ENCODE measurements at places on chromosomes 13 and 19.

DNA sequence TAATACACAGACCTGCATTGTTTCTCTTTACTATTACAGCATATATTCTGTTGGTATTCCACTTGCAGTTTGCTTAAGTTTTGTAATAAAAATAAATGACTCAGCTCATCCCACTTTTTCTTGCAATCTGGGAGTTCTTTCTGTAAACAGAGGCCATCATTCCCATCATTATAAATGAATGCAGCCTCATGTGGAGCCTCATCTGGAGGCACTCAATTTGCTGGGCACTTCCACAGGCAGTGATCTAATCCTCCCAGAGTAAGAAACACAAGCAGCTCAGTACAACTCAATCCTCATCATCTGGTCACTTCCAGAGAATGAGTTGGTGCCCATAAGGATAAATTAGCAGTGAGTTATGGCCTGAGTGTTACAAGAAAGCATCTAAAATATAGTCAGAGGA lies 2801.9 kb downstream of the PCDH9 start:
- DNase-seq = no peak

DNA sequence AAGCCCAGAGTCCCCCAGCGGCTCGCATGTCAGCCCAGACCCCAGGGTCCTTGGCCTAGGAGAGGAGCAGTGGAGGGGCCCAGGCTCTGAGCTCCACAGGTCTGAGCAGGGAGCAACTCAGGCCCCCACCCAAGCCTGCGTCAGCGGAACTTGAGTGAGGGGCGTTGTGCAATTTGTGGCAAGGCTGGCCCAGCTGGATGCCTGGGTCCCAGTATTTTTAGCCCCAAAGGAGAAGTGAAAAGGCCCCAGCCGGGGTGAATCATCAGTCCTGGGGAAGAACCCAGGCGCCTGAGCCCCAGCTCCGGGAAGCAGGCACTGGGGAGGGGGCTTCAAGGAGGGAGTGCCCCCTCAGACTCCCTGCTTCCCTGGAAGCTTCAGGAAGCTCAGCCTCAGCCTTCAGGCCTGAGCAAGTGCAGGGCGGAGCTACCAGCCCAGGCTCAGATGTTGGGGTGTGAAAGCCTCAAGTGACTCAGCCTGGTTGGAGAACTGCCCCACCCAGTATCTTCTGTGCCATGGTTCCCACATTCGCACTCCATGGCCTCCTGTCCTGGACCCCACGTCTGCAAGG lies 7.2 kb downstream of the MED29 start:
- DNase-seq = peak; percentile 86

- no peak for DNase-seq
These were observed 13.8 kb upstream of the ZNF724 start for GRCh38 chr19:23263870-23264590.

DNA sequence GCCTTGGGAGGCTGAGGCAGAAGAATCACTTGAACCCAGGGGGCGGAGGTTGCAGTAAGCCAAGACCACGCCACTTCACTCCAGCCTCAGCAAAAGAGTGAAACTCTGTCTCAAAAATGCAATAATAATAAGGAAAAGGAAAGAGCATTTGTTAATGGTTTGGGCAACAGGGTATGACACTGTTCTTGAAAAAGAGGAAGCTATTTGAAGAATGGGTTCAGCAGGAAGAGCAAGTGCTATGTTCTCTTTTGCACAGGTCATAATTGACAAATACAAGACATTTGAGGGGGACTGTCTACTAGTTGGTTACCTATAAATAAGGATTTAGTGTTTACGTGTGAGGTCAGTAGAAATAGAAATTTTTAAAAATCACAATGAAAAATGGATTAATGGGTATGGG lies 218.3 kb downstream of the DCT start:
- no peak for DNase-seq

GRCh38 chr19:16893686-16893989 lies 4.8 kb downstream of the F2RL3 start:
- DNase-seq = no peak

GRCh38 chr19:19817357-19817756 lies 4.2 kb downstream of the ZNF506 start:
- peak; percentile 49 for DNase-seq

- DNase-seq = no peak
These were observed 44.4 kb upstream of the NPAS1 start for GRCh38 chr19:46975011-46975924.

DNA sequence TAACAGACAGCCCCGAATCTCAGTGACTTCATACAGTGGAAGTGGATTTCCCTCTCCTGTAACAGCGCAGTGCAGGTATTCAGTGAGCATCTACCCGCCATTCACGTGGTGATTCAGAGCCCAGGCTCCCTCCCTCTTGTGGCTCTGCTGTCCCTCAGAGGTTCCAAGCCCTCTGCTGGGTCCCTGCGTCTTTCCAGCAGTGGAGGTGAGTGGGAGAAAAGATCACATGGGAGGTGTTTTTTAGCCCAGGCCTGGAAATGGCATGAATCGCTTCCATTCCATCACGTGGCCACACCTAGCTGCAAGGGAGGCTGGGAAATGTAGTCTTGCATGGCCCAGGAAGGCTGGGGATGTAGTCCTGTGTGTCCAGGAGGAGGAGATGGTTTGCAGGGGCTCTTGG lies 61.4 kb downstream of the DPF1 start:
- DNase-seq = no peak

DNA sequence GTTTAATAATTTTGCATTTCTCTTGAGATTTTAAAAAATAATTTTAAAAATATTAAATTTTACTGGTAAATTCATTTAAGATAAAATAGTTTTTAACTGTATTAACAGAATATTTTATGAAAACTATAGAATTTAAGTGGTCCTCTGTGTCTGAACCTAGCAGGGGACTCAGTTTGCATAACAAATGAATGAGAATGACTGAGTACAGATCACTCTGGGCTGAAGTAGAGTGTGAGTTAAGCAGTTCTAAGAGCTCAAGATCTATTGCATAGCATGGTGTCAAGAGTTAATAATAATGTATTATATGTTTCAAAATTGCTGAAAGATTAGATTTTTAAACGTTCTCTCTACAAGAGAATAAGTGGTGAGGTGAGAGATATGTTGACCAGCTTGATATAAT lies 348.3 kb upstream of the SLITRK1 start:
- no peak for DNase-seq

- DNase-seq = no peak
These were observed 37.3 kb downstream of the SMARCA4 start for GRCh38 chr19:10998045-10998533.

DNA sequence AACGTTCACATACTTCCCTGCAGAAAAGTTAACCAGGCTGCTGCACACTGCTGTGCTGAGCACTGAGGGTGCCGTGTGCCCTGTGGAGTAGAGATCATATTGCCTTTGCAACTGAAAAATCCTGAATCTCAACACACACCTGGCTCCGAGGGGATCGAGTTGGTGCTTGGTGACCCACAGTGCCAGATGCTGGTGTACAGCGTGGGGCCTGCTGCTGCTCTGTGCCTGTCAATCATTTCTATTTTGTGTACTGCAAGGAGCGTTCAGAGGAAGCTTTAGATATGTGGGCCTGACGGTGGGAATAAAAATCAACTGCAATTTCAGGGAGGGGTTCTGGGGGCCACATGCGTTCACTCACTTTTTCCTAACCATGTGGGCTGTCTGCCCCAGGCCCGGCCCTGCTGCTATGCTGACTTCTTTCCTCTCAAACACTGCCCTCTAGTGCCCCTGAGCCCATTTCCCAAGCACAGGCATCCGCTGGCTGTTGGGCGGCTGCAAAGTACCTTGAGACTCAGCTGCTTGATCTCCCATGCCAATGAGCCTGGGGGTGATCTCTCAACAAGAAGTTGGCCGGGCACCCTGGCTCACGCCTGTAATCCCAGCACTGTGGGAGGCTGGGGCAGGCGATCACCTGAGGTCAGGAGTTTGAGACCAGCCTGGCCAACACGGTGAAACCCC lies 9.7 kb upstream of the LENG8 start:
- no peak for DNase-seq

GRCh38 chr13:78610381-78610883 lies 7.1 kb upstream of the POU4F1 start:
- no peak for DNase-seq

GRCh38 chr13:101773062-101773461 lies 320.6 kb downstream of the ITGBL1 start:
- no peak for DNase-seq

DNA sequence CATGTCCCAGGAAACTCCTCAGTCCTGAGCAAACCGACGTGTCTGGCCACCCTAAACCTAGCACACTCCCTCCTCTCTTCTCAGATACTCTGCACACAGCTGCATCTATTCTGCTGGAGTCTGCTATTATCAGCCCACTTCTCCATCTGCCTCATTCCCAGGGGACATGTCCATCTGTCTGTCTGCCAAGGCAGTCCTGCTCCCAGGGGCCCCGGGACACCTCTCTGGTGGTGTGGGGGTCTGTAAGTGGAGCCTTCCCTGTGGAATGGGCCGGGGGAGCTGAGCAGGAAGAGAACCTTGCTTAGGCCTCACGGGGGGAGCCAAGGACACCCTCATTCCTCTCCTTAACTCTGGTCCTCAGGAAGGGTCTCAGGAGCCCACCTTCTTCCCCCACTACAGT lies 72.7 kb downstream of the ERICH6B start:
- DNase-seq = no peak

DNA sequence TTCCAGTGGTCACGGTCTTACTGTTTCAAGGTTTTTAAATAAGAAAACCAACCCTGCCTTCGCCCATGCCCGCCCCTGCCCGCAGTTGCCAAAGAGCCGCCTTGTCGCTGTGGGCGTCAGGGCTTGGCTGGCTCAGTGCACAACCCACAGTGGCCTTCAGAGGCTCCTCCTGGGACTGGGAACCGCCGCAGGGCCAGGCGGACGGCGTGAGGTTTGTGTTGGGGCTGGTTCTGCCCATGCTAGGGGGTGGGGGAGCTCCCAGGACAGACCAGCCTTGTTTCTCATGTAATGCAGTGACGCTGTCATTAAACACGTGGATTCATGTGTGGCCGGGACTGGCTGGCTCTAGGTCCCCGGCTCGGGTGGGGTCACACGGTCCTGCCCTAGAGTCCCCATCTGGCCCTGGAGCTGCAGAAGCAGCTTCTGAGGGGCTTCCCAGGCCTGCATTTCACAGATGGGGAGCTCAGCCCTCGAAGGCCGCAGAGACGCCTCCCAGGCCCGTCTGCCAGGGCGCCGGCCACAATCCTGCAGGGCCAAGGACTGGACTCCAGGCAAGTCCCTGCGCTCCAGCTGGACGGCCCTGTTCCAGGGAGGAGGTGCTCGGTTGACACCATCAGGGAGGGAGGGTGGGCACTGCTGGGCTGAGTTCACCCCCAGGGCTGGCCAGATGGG lies 2.4 kb upstream of the TEKTIP1 start:
- DNase-seq = no peak

GRCh38 chr19:23415561-23416191 lies 20.4 kb upstream of the ZNF91 start:
- DNase-seq = peak; percentile 41

DNA sequence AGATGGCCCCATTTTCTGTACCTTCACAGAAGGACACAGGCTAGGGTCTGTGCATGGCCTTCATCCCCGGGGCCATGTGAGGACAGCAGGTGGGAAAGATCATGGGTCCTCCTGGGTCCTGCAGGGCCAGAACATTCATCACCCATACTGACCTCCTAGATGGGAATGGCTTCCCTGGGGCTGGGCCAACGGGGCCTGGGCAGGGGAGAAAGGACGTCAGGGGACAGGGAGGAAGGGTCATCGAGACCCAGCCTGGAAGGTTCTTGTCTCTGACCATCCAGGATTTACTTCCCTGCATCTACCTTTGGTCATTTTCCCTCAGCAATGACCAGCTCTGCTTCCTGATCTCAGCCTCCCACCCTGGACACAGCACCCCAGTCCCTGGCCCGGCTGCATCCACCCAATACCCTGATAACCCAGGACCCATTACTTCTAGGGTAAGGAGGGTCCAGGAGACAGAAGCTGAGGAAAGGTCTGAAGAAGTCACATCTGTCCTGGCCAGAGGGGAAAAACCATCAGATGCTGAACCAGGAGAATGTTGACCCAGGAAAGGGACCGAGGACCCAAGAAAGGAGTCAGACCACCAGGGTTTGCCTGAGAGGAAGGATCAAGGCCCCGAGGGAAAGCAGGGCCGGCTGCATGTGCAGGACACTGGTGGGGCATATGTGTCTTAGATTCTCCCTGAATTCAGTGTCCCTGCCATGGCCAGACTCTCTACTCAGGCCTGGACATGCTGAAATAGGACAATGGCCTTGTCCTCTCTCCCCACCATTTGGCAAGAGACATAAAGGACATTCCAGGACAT lies 7.0 kb upstream of the CEACAM7 start:
- DNase-seq = peak; percentile 22

- no peak for DNase-seq
These were observed 72.4 kb upstream of the ARHGEF7 start for GRCh38 chr13:111042661-111043226.

DNA sequence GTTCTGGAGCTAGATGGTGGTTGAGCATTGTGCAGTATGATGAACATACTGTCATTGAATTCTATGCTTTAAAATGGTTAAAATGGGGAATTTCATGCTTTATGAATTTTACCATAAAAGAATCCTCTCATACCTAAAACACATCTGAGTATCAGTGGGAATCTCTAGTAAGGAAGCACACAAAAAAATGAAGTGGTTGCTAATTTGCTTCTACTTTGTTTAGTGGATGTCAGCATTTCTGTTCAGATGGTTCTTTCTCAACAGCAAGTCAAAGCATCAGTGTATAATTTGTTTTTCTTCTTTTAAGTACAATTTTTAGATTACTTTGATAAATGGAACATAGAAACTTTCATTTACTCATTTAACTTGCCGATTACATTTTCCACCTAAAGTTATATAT lies 52.1 kb upstream of the AKAP11 start:
- DNase-seq = no peak

GRCh38 chr13:29597706-29598105 lies 2.2 kb upstream of the SLC7A1 start:
- no peak for DNase-seq

DNA sequence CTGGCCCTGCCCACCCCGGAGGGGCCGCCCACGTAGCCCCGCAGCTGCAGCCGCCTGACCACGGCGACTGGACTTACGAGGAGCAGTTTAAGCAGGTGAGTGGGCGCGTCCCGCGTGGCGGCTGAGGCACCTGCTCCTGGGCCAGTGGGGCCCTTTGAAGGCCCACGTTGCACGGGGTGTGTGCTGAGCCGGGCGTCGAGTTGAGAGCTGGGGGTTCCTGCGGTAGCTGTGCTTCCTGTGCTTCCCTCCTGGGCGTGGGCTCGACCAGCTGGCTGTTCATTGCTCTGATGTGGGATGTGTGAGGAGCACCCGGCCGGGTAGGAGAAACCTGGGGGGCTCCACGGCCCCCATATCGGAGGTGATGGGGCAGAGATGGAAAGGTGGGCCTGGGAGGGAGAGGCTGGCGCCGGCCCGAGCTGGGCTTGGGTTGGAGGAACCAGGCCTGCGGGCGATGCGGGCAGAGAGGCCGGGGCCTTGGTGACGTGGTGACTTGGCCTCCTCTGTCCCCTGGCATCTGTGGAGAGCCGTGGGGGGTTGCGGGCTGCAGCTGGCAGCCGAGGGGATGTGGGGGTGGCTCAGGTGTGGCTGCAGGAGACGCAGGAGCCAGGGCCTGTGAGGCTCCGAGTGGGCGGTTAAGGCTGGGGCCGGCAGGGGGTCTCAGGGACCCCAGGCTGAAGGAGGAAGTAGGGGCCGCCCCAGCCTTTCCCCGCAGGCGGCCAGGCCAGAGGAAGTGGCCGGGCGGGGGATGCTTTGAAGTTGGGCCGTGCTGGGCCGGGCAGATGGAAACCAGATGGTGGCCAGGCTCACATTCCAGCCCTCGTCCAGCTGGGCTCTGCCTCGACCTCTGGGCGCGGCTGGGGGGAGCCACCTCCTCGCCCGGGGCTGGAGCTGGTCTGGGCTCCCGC lies 7.1 kb downstream of the ARID3A start:
- DNase-seq = peak; percentile 52

Measured in activated CD8-positive, alpha-beta memory T cell treated with anti-CD3 and anti-CD28 coated beads, Interleukin-2, amount 10 ng/mL, durations not matched to agents 7 days and 5 days (primary cell).